ENCODE measurements at places on chromosomes 6 and 20. TPM values are rescaled to one million over a fixed set of nuclear protein-coding genes. Genes with fewer than 3 reads are reported as not detected.

The COL19A1 gene
- 1.8 TPM for total RNA-seq

The STMND1 gene
- total RNA-seq = not detected

The MRPS18A gene
- total RNA-seq = 41.2 TPM

The FNDC11 gene
- total RNA-seq = not detected

The RHAG gene
- total RNA-seq = 0.55 TPM

The NOTCH4 gene
- total RNA-seq = 30.7 TPM

The SLC22A3 gene
- total RNA-seq = 0.71 TPM

The GUCA1A gene
- not detected for total RNA-seq

The LY86 gene
- 0.57 TPM for total RNA-seq

The VIP gene
- 1.00 TPM for total RNA-seq

The FAM209B gene
- total RNA-seq = not detected

The MDFI gene
- total RNA-seq = 1.3 TPM

The PNLDC1 gene
- not detected for total RNA-seq

The PSMB9 gene
- total RNA-seq = 25.0 TPM

The SEMG1 gene
- not detected for total RNA-seq

The ADTRP gene
- total RNA-seq = not detected

The THBS2 gene
- 44.2 TPM for total RNA-seq

The ZMYND8 gene
- 24.8 TPM for total RNA-seq

The ELOVL4 gene
- 0.15 TPM for total RNA-seq

The COX4I2 gene
- total RNA-seq = 7.7 TPM
